ENCODE measurements at places on chromosomes 5 and 9.

DNA sequence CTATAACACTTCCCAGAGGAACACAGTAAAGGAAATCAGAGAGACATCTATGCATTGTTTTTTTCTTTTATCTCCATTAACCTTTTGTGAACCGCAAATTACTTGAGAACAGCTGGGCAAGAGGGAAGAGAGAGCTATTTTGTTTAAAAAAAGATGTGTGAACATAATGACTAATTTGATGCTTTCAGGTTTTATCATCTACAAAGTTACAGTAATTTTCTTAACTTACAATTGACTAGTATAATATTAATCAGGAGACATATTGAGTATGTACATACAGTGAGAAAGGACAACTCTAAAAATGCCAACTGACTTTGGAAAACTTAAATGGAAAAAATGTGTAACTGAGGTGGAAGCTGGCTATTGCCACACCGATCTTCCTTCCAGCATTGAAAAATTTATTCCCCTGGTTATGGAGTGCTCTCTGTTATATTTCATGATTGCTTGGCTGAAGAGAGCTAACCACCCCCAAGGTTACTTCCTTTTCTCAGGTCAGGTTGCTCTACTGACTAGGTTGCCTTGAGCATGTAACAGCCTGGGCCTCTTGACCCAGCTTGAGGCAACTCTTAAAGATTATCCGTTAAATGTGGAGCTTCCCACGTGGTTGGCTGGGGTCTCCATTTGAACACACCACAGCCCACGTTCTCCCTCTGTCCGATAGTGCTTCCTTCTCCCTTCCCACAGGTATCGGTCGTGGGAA, 62.6 kb upstream of the C6 start:
- no peak for DNase-seq

- DNase-seq, result no peak
These were observed 290.1 kb upstream of the MPDZ start for GRCh38 chr9:13569602-13570067.

DNA sequence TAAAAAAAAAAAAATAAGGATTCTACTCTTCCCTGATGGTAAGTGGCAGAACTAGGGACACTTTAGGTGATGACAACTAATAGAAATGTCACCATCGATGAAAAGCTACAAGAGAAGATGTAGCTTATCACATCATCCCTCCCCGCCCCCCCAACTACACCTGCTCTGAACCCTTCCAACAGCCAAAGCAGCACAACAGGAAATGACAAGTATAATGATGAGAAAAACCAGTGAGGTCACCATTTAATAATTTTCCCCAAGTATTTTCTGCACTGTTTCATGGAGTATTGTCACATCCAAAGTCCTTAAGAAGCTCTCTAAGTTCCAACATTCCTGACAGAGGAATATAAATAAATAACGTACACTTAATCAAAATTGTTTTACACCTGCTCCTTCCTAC, 221.4 kb downstream of the EFNA5 start:
- no peak for DNase-seq

DNA sequence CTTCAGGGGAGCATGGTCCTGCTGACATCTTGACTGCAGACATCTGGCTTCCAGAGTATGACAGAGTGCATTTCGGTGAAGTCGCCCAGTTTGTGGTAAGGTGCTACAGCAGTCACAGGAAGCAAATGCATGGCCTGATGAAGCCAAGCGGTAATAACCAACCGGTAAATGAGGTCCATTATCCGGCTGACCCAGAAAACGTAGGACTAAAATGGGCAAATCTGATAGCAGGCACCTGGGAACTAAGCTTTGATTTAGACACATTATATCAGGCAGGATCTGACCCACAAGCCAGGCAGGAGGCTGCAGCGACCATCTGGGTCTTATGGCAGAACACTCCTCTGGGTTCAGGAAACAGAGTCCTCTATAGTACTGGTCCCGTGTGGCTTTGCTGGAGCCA, 454.6 kb downstream of the GADD45G start:
- no peak for DNase-seq
